ENCODE measurements at places on chromosomes 4 and X.

DNA sequence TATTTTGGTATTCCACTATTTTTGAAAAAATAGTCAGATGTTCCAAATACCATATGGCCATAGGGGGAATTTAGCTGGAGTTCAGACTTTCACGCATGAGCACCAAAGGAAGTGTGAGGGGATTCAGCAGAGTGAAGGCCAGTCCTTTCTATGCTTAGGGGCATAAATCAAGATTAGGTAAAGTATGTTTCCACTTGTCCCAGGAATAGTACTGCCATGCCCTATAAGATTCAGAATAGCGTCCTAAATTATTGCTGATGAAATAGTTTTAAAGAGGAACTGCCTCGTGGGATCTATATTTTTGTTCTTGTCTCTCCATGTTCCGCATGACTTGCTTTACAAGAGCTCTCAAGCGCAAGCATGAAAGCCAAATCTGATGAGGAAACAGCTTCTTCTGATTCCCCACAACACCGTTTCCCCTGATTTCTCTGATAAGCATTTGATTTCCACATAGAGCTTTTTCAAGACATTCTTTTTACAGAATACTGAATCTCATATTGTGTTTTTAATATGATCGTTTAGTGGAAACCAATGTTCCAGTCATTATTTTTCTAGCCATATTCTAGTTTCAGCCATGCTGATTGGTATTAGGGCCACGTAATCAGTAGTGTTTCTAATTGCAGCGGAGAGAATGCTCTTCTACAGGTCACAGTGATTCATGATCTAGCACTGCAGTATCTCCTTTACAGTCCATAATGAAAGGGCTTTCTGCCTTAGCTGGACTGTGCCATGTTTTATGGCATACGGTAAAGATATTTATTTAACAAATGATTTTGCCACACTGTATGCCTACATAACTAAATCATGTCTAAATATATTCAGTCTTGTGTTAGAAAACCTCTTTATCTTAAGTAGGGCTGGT lies 492.3 kb downstream of the CENPC start:
- no peak for DNase-seq

- DNase-seq: no peak
These were observed 6.3 kb upstream of the HAUS3 start for GRCh38 chr4:2248044-2248780.

- DNase-seq: no peak
These were observed 50.5 kb downstream of the RHOH start for GRCh38 chr4:40247350-40247749.

- DNase-seq: no peak
These were observed 457.8 kb downstream of the TRAM1L1 start for GRCh38 chr4:116627545-116627944.

Measured in stimulated activated naive CD4-positive, alpha-beta T cell (primary cell).